ENCODE measurements at places on chromosomes 1 and 21.

DNA sequence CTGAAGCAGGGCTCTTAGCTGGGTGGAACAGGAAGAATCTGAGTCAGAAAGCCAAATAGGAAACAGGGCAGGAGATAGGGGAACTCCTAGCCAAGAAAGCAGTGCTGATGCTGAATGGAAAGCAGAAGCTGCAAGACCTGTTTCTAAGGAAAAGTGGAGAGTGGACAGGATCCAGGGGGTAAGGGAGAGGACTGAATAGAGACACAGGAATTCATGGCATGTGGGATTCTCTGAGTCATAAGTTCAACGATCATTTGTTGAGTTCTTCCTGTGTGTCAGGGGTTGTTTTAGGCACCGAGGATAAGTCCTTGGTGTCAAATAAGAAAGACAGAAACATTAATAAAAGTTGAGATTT is 153.8 kb upstream of the FGGY start:
- no peak for DNase-seq

DNA sequence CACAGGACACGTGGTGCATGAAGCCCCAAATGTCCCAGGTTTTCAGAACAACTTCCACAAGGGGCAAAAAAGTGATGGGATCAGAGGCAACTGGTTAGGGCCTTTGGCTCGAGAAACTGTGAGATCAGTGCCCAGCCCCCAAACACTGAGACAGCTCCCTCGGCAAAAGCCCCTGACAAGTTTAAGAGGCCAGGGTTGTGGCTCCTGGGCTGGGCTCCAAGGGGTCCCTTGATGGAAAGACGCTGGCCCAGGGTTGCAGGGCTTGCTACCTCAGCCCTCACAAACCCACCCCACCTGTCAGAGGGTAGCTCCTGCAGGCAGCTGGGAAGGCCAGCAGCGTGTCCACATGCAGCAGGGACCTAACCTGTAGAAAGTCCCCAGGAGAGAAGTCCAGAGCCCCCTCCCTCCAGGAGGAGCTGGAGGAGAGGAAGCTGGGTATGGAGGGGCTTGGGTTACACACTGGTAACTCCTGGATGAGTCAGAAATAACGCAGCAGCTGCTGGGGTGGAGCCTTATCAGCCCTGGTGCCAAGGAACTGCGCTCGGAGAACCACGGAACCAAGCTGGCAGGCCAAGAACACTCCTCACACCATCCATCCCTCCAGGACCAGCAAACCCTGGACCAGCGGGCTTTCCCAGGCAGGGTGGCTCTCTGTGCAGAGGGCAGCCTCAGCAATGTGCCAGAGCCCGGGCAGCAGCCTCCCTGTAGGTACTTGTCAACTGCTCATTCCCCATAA is 37.5 kb downstream of the CTNNBIP1 start:
- DNase-seq, result no peak

DNA sequence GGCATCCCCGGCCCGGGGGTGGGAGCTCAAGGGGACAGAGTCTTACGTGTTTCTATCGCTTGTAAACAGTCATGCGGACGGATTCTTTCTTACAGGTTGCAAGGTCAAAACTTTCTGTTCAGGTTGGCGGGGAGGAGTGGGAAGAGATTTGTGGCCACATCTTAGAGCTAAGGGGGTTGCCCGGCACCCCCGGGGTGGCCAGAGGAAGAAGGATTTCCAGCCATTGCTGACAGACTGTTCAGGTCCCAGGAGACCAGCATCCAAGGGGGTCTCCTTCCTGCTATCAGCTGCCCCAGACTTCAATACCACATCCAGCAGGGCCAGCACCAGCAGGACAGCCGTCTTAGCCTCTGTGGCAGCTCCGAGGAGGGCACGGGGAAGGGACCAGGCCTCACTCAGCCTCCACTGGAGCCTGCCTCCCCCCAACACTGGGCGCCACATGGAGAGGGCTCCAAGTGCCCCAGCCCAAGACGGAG is 52.0 kb downstream of the KIF21B start:
- no peak for DNase-seq

GRCh38 chr1:245209658-245210435 is 55.1 kb downstream of the KIF26B start:
- DNase-seq, result no peak

DNA sequence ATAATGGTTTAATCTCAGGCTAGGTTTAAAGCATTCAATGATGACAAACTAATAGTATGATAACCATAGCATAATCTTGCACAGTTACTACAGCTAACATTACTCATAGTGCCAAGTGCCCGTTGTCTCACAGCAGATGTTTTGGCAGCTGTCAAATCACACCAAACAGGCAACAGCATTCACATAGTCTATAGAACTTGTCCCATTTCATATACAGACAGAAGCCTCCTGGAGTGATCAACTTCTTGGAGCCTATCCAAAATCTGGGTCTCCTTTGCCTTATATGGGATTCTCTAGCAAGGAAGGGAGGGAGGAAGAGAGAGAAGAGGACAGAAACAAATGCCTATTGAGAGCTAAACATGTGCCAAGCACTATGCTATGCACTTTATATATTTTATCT is 250.6 kb upstream of the ZP4 start:
- DNase-seq, result no peak
